ENCODE measurements at places on chromosomes 4 and X. TPM values are rescaled to one million over a fixed set of nuclear protein-coding genes. Genes with fewer than 3 reads are reported as not detected.

Gene ARMCX1
- 70.4 TPM for total RNA-seq

DNA sequence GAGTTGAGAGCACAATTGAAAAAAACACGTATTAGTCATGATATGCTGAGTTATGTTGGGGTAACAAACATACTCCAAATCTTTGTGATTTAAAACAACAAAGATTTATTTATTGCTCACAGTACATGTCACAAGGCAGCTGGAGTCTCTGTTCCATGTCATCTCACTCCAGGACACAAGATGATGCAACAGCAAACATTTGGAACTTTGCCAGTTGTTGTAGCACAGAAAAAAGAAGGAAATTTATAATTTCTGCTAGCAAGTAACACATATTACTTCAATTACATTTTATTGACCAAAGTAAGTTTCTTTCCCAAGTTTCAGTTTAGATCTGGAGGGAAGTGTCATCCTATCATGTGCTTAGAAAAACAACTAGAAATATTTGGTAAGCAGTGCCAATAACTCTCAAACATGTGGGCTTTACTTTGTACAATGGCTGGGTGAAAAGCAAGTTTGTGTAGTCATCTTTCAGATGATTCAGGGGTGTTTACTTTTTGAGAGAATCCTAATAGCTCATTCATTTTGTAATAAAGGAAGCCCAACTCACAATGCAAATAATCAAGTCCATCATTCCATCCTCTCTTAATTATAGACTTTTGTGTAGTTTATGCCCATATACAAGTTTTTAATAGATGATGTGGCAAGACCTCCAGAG is 452.3 kb downstream of the ZIC3 start:
- H3K4me3 ChIP-seq = no peak overlapping the region
- no peaks in the 10 kb centered on the region for H3K27me3 ChIP-seq
- peak; percentile 5 for DNase-seq
- H3K27ac ChIP-seq = no peak overlapping the region

GRCh38 chr4:128371876-128372275 is 84.3 kb upstream of the PGRMC2 start:
- H3K36me3 ChIP-seq = no peaks in the 10 kb centered on the region
- H3K4me1 ChIP-seq = peaks cover 2% of the 10 kb centered on the region
- DNase-seq = no peak
- H3K4me3 ChIP-seq = no peak overlapping the region
- no peak overlapping the region for H3K27ac ChIP-seq

DNA sequence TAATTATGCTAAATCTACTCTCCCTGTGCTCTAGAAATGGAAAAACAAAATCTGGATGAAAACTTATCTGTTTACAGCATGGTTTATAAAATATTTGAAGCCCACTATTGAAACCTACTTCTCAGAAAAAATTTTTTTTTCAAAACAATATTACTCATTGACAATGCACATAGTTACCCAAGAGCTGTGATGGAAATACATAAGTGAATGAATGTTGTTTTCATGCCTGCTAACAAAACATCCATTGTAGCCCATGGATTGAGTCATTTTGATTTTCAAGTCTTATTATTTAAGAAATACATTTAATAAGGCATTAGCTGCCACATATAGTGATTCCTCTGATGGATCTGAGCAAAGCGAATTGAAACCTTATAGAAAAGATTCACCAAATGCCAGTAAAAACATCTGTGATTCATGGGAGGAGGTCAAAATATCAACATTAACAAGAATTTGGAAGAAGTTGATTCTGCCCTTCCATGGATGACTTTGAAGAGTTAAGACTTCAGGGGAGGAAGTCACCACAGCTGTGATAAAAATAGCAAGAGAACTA is 144.7 kb upstream of the HHIP start:
- no peak overlapping the region for H3K27ac ChIP-seq
- H3K4me1 ChIP-seq = no peaks in the 10 kb centered on the region
- H3K27me3 ChIP-seq = no peaks in the 10 kb centered on the region

GRCh38 chr4:101953949-101954348 is 163.4 kb downstream of the BANK1 start:
- H3K36me3 ChIP-seq = no peaks in the 10 kb centered on the region
- no peak overlapping the region for H3K27ac ChIP-seq
- H3K4me3 ChIP-seq = no peak overlapping the region
- peak; percentile 80 for DNase-seq
- H3K27me3 ChIP-seq = no peaks in the 10 kb centered on the region

DNA sequence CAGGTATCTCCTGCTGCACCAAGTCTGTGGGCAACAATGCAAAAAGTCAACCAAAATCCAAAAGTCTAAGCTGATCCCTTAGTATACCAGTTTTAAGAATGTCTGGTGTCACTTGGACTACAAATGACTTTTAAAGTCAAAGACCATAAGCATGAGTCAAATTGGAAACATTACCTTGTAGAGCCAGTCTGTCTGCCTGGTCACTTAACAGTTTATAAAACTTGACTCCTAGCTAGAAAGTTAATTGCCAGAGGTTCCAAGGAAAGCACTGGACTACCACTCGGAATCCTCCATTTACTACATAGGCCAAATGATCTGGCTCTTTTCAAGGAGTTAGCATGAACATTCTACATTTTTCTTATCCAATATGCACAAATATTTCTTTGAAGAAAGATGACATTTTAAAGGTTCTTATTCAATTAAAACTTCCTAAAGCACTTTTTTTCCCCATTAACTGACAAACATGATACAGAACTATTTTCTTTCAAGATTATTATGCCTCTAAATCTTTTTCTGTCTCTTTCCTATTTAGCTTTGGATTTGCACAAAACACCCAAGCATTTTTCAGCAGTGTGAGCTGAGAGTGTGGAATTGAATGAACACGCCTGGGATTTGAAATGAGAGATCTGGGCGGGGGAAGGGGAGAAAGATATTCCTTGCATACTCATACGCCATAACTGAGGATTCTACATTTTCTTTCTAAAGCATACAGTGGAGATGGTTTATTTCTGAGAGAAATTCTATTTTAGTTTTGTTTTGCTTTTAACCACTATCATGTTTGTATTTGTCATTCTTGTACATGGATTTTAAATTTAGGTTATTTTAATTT is 188.4 kb downstream of the SHROOM3 start:
- H3K4me1 ChIP-seq = peaks cover 16% of the 10 kb centered on the region
- no peaks in the 10 kb centered on the region for H3K27me3 ChIP-seq
- H3K4me3 ChIP-seq = no peak overlapping the region
- no peak for DNase-seq
- H3K36me3 ChIP-seq = no peaks in the 10 kb centered on the region
- peak overlapping the region; percentile 90 for H3K27ac ChIP-seq

GRCh38 chrX:140514554-140514953 is 9.7 kb upstream of the SOX3 start:
- H3K27me3 ChIP-seq = peaks cover 5% of the 10 kb centered on the region
- no peak for DNase-seq
- H3K36me3 ChIP-seq = no peaks in the 10 kb centered on the region
- no peak overlapping the region for H3K27ac ChIP-seq

- no peaks in the 10 kb centered on the region for H3K36me3 ChIP-seq
- no peak for DNase-seq
- no peak overlapping the region for H3K27ac ChIP-seq
- H3K27me3 ChIP-seq = no peaks in the 10 kb centered on the region
- H3K4me3 ChIP-seq = no peak overlapping the region
Measured at GRCh38 chr4:160811956-160812355, 1351.8 kb downstream of the FSTL5 start.
